ENCODE measurements at places on chromosomes 1 and 21.

- no peak for DNase-seq
Measured at GRCh38 chr1:169106921-169107602, 572 bp downstream of the ATP1B1 start.

GRCh38 chr1:216937491-216937890 is 214.3 kb upstream of the ESRRG start:
- no peak for DNase-seq

DNA sequence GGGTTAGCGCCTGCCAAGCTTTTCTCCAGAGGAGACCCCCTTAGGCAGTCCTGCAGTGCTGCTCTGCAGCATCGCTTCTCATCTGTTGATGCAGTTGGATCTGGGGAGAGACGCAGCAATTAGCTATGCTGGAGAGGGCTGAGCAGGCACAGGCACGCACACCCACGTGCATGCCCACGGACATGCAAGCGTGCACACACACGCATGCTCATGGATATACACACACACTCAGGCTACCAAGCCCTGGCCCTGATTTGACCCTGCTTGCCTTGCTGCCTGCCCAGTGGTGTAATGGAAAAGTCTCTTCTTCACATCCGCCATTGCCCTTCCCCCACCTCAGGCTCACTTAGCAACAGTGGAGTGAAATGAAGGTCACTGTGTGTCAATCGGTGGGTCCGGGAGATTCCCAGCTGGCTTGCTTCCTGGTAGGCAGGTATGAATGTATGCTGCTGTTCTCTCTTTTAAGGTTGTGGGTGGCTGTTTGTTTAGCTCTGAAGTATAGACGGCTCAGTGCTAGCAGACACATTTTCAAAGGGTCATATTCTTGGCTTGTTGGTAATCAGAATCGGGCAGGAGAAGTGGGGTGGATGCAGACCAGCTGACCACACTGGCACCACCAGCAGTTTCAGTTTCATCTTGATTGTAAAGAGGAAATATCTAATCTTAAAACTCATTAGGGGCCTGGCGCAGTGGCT is 9.5 kb downstream of the ATP1B1 start:
- DNase-seq, result no peak

- DNase-seq, result no peak
Measured at GRCh38 chr1:48181669-48182367, 40.7 kb upstream of the SLC5A9 start.

GRCh38 chr21:25343774-25344545 is 263.3 kb downstream of the MRPL39 start:
- DNase-seq, result no peak

DNA sequence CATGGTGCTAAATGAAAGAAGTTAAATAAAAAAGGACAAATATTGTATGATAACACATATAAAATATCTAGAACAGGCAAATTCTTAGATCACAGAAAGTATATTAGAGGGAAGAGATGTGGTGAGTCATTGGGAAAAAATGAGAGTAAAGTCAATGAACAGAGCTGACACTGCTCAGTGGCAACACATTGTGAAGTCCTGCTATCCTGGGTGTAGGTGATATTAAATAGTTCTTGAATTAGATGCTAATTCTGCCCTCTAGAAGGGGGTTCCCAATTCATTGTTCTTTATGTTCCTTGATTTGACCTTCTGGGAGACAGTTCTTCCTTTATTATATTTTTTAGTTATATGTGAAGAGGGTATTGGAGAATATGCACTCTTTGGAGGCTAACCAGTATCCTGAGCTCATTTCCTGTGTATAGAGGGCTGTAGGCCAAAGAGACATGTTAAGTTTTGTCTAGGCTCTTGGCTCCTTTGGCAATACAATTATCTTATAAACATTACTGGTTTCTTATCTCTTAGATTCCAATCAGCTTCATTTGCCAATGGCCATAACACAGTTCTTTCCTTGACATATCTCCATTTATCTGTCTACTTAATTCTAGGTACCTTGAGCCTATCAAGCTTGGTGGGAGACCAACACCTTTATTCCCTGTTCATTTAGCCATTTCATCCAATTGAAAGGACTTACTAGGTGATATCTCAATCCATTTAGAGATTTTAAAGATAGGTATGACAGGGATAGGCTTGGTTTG is 6.6 kb upstream of the SLC35A3 start:
- no peak for DNase-seq

- DNase-seq, result no peak
Measured at GRCh38 chr1:168583571-168583970, 7.2 kb downstream of the XCL1 start.

DNA sequence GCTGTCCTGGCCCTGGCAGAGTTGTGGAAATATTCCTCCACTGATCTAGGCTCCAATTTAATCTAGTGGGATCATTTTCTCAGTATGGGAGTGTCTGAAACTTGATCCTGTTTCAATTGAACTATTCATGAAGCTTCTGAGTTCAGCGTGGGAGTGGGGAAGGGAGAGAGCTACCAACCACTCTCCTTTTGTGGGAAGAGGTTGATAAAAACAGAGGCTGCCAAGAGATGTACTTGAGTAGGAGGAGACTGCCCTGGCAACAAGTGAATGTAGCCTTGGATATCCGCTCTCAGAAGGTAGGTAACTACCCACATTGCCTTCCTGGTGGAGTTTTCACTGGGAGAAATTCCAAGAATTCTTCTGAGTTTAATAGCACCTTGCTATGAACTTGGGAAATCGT is at the start of gene CTXND2:
Gene CTXND2 (plus strand): TSS at position 119 of the 400 bp plus-strand sequence. CDS start 25,179 bp downstream, outside the sequence.
- no peak for DNase-seq

DNA sequence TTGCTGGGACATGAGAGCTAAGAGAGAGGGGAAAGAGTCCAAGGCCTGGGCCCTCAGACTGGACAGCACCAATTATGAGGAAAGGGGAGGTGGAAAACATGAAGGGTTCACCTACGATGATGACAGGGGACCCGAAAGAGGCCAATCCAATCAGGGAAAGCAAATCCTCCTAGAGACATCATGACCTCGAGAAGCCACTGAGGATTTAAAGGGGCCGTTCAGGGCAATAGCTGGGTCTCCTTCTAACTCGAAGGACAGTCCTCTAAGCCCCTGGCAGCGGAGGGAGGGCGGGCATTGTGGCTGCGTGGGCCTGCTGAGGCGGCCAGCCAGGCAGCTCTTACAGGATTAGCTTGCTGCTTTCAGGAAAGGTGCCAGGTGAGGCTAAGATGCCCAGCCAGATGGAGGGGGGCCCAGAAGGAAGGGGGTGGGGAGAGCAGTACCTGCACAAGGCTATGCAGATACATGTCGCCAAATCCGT is 7.4 kb downstream of the MEF2D start:
- DNase-seq, result no peak

DNA sequence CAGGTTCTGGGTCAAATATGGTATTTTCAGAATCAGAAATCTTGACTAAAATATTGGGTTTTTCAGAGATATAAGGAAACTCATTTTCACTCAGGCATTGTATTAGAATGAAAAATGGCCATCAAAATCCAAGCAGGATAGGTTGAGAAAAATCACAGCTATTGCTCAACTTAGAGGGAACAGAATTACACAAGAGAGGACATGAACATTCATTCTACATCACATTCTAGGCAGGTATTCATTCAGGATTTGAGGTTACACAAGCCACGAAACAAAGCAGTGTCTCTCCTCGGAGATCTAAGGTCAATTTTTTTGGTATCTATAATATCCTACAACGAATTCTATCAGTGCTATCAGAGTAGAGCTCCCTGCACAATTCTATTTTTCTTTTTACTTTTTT is 163.6 kb upstream of the HP1BP3 start:
- DNase-seq, result no peak

- DNase-seq, result no peak
Measured at GRCh38 chr1:232317350-232317749, 312.6 kb downstream of the SIPA1L2 start.

DNA sequence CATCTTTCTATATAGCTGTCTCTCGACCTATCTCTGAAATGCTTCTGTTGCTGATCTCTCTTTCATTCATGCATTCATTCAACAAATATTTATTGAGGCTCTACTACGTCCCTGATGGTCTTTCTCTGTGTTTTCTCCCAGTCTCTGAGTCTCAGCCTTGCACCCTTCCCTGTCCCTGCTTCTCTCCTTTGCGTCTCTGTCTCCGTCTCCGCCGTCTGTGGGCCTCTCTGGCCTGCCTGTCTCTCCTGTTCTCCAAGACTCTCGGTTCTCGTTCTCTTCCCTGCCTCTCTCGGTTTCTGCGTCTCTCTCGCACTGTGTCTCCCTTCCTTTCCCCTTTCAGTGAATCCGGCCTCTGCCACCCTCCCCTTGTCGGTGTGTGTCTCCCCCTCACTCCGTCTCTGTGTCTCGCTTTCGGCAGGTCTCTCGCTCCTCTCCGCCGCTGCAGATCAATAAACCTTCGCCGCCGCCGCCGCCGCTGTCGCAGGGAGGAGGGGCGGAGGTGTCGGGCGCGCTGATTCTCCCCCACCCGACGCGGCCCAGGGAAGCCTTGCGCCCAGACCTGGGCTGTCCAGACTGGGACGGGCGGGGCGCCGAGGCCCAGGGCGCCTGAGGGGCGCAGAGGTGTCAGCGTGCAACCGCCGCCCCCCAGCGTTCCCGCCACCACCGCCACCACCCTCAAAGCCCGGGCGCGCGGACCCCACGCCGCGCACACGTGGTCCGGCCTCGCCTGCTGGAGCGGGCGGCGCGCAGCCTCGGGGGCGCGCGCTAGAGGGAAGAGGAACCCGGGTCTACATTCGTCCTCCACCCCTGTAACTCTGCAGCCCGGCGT is 3.0 kb downstream of the EFNA3 start:
- DNase-seq, result no peak

GRCh38 chr21:41970106-41970391 is 16.2 kb upstream of the C2CD2 start:
- DNase-seq, result no peak

- no peak for DNase-seq
Measured at GRCh38 chr1:181015251-181015615, 7.4 kb downstream of the STX6 start.

GRCh38 chr1:43968348-43968948 is 1.4 kb upstream of the DPH2 start:
- no peak for DNase-seq

- DNase-seq, result no peak
Measured at GRCh38 chr1:10220200-10220599, 9.8 kb downstream of the KIF1B start.

GRCh38 chr1:60950224-60951063 is 131.9 kb upstream of the NFIA start:
- no peak for DNase-seq

GRCh38 chr1:90236493-90236892 is 241.6 kb downstream of the ZNF326 start:
- no peak for DNase-seq

GRCh38 chr21:22710721-22711120 is 1712.5 kb downstream of the NCAM2 start:
- DNase-seq, result no peak

- no peak for DNase-seq
Measured at GRCh38 chr1:8382051-8382505, 64.2 kb downstream of the SLC45A1 start.

GRCh38 chr1:199956005-199956404 is 71.5 kb upstream of the NR5A2 start:
- no peak for DNase-seq

- DNase-seq, result no peak
Measured at GRCh38 chr1:184827600-184828368, 73.1 kb upstream of the EDEM3 start.

- no peak for DNase-seq
Measured at GRCh38 chr1:226892524-226892875, 22.1 kb downstream of the PSEN2 start.

- no peak for DNase-seq
Measured at GRCh38 chr1:158720620-158721019, at the start of gene OR6K3. Gene OR6K3, minus strand, starts transcription at chr1:158720720. Its CDS starts 2,605 bp downstream, at chr1:158718115.

- DNase-seq, result no peak
Measured at GRCh38 chr1:27427329-27427728, 34.9 kb downstream of the GPR3 start.

GRCh38 chr1:245771511-245772281 is 616.9 kb downstream of the KIF26B start:
- no peak for DNase-seq

DNA sequence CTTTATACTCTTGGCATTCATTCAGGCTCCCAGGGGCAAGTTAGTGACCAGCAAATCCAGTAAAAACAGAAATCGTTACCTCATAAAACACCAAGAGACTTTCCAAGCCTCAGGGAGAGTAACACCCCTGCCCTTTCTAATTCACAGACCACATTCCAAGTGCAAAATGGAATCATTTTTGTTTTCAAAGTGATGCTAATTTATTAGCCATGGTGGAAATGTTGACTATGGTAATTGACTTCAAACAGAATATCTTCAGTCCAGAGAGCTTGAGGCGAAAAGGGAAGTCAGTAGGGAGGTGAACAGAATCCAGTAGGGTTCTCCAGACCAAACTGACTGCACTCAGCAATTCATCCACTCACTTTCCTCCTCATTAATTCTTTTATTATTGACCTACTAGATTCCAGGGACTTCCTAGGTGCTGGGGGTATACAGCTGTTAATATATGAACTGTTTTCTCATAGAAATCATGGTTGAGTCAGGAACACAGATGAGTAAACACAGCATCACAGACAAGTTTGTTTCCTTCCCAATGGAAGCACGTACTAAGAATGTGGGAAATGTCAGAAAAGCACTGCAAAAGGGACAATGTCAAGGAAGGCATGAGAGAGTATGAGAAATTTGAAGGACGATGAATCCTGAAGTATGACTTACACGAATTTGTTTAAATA is 388.5 kb upstream of the C1orf87 start:
- no peak for DNase-seq

- DNase-seq, result no peak
Measured at GRCh38 chr1:220431554-220432239, 96.2 kb upstream of the MARK1 start.

GRCh38 chr1:8752411-8752810 is 65.0 kb downstream of the RERE start:
- DNase-seq, result no peak

DNA sequence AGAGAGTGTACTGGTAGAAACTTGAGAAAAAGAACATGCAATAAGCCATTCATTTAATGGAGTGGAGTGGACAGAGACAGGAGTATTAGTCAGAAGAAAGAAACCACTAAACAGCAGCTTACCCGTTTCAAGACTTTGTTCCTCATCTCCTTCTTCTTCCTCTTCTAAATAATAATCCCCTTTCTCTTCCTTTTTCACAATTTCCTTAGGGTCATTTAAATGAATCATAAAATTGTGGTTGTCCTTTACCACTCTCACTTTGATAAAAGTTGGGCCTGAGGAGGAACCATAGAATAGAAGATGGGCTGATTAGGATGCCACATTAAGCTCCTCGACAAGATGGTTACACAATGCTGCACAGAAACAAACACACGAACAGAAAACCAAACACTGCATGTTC is 109.6 kb downstream of the WDR3 start:
- no peak for DNase-seq

GRCh38 chr1:40884055-40884795 is 22.1 kb upstream of the CITED4 start:
- DNase-seq, result no peak

- no peak for DNase-seq
Measured at GRCh38 chr1:238647877-238648276, 738.5 kb upstream of the CHRM3 start.

DNA sequence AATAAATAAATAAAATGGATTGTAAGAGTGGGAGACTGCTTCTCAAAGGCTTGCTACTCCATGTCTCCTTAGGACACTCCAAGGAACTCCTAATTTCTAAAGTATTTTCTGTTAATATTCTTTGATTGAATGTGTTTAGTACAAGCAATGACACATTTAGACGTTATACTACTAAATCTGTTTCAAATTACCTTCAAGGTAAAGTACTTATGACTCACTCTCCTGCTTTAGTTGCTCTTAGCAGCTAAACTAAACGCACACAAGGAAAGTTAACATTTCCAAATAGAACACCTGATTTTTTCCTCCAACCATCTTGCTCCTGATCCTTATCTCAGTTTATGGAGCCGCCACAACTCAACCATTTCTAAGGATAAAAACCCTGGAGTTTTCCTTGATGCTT is 969.8 kb upstream of the ADGRL4 start:
- DNase-seq, result no peak

- DNase-seq, result no peak
Measured at GRCh38 chr1:156051011-156051725, 2.4 kb downstream of the UBQLN4 start.
